ENCODE measurements at places on chromosomes 1 and 21. TPM values are rescaled to one million over a fixed set of nuclear protein-coding genes. Genes with fewer than 3 reads are reported as not detected.

DNA sequence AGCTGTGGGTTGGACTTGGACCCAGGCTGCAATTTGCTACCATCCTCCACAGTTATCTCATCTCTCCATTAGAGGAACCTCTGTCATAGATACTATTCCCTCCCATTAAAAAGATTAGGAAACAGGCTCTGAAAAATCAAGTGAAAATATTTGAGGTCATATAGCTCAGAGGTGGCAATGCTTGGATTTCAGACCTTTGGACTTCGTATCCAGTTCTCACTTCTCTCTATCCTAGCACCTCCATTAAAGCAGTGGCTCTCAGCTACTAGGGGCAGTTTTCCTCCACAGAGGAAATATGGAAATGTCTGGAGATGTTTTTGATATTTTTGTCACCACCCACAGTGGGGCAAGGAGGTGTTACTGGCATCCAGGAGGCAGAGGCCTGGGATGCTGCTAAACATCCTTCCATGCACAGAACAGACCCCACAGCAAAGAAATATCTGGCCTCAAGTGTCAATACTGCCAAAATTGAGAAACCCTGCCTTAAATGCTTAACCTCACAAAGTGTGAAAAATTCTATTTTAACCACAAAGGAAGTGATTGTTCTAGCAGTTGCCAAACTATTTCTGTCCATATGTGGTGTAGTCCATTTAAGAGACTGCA is 54.1 kb downstream of the C8A start:
- H3K27me3 ChIP-seq: no peaks in the 10 kb centered on the region
- no peak overlapping the region for H3K27ac ChIP-seq
- no peak overlapping the region for H3K4me3 ChIP-seq
- H3K4me1 ChIP-seq: no peaks in the 10 kb centered on the region

DNA sequence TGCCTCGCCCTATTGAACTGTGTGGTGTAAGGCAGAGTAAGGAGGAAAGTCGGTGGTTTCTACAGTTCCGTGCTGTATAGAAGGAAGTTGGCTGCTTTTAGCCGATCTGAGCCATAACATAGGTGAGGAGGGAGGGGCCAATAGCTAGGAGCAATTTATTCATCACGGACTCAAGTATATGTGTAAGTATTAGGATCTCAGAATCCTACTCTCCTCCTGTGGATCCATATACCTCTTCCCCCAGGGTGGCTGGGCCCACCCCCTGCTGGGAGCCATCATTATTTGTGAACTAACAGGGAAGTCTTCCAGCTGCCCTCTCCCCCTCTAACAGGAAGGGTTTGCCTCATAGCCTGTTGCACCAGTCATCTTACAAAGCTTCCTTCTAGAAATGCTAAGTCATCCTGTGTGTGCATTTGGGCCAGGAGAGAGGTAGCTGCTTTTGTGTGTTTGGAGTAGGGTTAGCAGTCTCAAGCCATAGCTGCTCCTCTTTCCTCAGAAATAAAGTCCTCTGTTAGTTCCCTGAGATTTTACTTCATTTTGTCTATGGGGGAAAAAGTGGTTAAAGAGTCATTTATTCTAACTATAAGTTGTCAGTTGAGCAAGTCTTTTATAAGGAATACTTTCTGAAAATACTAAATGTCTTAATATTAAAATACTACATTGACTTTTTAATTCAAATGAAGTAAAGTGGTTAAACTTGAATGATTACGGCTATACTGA is 14.9 kb upstream of the CENPS start:
- no peak overlapping the region for H3K4me3 ChIP-seq
- peaks cover 5% of the 10 kb centered on the region for H3K27me3 ChIP-seq
- no peak overlapping the region for H3K27ac ChIP-seq
- peaks cover 4% of the 10 kb centered on the region for H3K36me3 ChIP-seq
- H3K4me1 ChIP-seq: peaks cover 5% of the 10 kb centered on the region

DNA sequence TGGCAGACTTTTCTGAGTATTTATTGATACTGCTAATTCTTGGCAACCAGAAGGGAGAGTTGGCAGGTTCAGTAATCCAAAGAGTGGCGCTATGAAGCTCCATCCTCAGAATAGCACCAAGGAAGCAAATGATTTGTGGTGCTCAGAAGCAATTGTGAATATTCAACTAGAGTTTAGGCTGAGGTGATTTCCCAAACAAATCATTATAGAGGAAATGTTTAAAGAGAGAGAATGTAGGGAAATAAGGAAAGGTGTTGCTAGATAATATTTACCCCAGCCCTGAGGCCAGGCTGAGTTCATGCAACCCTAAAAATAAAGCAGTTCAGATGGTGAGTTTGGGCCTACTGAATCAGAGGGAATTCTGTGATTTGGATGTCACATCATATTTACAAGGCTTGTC is 363.4 kb upstream of the PLXNA2 start:
- H3K4me3 ChIP-seq: no peak overlapping the region
- no peaks in the 10 kb centered on the region for H3K4me1 ChIP-seq
- peaks cover 2% of the 10 kb centered on the region for H3K27me3 ChIP-seq
- no peaks in the 10 kb centered on the region for H3K36me3 ChIP-seq
- no peak overlapping the region for H3K27ac ChIP-seq

DNA sequence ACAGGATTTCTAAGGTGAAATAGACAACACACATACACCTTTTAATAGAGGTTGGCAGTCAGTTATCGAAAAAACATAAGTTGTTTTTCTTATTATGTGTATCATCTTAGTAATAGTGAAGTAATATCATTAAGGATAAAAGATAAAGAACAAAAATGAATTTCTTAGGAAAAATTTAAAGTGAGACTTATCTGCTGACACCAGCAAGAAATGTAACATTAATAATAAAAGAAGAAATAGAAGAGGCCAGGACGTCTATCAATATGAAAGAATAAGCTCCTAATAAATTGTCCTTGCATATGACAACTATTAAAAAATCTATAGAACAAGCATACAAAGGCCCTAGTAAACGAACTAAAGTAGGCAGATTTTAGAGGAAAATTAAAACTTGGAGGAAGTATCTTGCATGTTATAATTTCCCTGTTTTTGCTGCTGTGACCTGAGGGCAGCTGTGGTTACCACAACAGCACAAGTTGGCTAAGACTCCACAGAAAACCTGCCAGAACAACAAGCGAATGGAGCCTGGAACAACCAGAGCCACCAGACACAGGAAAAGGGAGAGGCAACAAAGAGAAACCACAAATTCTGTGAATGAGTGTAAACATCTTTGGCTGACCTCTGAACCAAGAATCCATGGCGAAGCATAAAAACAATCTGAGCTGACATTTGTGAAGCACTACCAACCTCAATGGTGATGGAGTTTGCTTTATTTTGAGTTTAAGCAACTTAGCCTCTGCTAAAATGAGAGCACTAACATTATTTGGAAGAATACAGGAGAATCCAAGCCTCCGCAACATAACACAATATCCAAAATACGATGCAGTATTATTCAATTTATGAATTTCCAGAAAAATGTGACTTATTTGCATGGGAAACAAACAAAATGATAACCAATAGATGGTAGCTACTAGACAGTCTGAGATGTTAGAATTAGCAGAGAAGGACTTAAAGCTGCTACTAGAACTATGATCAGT is 207.5 kb downstream of the KCNT2 start:
- H3K27me3 ChIP-seq: no peaks in the 10 kb centered on the region
- H3K4me1 ChIP-seq: peaks cover 10% of the 10 kb centered on the region
- no peaks in the 10 kb centered on the region for H3K36me3 ChIP-seq
- no peak for DNase-seq

DNA sequence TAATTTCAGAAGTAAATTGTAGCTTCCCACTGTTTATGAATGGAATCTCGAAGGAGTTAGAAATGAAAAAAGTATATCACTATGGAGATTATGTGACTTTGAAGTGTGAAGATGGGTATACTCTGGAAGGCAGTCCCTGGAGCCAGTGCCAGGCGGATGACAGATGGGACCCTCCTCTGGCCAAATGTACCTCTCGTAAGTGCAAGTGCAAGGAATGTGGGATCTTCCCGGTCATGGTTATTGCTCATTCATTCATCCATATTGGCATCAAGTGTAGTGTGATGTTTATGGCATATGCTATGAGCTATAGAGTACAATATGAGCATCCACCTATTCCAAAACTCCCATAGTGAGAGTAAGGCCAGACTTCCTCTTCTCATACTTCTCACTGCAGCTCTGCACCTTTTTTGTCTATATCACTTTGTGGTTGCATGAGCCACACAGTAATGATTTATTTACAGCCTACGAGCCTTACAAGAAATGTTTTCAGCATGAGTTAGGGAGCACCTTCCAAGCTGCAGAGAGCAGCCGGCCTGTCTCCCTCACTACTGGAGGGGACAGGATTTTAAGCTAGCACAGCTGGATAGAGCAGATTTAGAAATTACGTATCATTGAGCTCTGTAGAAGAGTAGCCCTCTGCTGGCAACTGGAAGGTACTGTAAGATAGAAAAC is 24.9 kb upstream of the CR1L start:
- H3K4me3 ChIP-seq: peak overlapping the region; percentile 5
- H3K27ac ChIP-seq: peak overlapping the region; percentile 44
- no peaks in the 10 kb centered on the region for H3K36me3 ChIP-seq
- H3K27me3 ChIP-seq: no peaks in the 10 kb centered on the region

- H3K27me3 ChIP-seq: no peaks in the 10 kb centered on the region
- no peaks in the 10 kb centered on the region for H3K4me1 ChIP-seq
- H3K36me3 ChIP-seq: no peaks in the 10 kb centered on the region
- H3K27ac ChIP-seq: no peak overlapping the region
Measured at GRCh38 chr1:207001492-207002245, 30.9 kb downstream of the C1orf116 start.

DNA sequence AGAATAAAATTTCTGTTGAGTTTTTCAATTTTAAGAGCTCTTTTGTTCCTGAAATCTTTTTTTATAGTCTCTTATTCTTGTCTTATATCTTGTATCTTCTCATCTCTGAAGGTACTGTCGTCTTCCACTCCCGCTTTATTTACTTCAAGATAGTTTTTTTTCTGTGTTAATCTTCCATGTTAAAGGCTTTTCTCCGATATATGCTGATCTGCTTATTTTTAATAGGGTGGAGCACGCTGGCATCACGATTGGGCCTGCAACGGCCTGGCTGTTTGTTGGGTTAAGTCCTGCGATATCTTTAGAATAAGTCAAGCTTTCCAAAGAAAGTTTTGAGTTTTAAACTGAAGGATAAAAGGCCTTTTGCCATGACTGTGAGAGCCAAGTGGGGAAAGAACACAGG is 35.7 kb downstream of the MRPS6 start:
- no peaks in the 10 kb centered on the region for H3K36me3 ChIP-seq
- no peaks in the 10 kb centered on the region for H3K27me3 ChIP-seq
- no peak overlapping the region for H3K4me3 ChIP-seq
- no peak for DNase-seq
- H3K4me1 ChIP-seq: no peaks in the 10 kb centered on the region

DNA sequence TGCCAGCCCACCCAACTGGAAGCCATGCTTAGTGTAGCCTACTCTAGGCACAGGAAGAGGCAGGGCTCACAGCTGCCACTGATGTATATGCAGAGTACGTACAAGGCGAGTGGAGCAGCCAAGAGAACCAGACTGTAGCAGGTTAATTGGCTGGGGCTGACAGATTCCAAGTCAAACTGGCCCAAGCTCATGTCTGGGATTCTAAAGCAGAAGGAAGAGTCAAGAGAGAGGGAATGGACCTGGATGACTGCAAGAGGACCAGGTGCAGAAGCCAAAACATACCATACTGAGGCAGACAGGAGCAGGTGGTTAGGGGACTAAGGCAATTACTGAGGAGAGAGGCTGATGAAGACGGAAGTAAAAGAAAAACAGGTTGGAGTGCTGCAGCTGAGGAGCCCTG is 51.3 kb upstream of the LRRN2 start:
- peaks cover 8% of the 10 kb centered on the region for H3K36me3 ChIP-seq
- H3K27ac ChIP-seq: no peak overlapping the region
- H3K4me3 ChIP-seq: no peak overlapping the region
- no peak for DNase-seq
- peaks cover 5% of the 10 kb centered on the region for H3K4me1 ChIP-seq
- H3K27me3 ChIP-seq: peaks cover 2% of the 10 kb centered on the region

Gene CD1D
- 0.25 TPM for total RNA-seq

Gene ZNF326
- 57.8 TPM for total RNA-seq

Gene TIAM1
- total RNA-seq: 23.3 TPM

Gene TFF1
- total RNA-seq: not detected

Gene GSTM1
- total RNA-seq: not detected
